Stimulated activated CD8-positive, alpha-beta memory T cell treated with anti-CD3 and anti-CD28 coated beads, Interleukin-15, amount 100 ng/mL, for 48 hours (primary cell): ENCODE measurements at places on chromosomes 2 and 18.

DNA sequence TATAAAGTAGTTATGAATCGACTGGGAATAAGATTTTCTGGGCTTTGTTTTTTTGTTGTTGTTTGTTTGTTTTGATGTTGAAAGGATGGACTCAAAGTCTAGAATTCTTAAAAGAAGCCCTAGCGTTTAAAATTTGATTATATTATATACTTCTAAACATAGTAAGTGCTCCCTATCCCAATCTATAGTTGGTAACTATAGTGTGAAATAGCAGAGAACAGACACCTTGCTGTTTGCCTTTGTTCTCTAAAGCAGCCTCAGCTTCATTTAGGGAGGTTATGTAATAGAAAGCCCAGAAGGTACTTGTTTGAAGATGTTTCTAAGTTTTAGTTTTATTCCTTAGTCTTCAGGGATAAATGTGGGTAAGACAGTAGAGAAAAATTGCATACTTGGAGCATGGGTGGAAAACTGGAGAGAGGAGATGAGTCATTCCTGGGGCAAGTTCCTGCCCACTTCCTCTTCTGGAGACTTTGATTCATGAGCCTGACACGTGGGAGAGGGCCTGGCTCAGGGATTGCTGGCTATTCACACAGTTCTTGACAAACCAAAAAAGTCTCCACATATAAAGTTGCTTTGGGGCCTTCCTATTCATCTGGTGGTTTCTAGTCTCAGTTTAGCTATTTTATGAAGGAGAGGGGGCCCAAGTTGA is 131.9 kb downstream of the MYO1B start:
- DNase-seq: no peak

DNA sequence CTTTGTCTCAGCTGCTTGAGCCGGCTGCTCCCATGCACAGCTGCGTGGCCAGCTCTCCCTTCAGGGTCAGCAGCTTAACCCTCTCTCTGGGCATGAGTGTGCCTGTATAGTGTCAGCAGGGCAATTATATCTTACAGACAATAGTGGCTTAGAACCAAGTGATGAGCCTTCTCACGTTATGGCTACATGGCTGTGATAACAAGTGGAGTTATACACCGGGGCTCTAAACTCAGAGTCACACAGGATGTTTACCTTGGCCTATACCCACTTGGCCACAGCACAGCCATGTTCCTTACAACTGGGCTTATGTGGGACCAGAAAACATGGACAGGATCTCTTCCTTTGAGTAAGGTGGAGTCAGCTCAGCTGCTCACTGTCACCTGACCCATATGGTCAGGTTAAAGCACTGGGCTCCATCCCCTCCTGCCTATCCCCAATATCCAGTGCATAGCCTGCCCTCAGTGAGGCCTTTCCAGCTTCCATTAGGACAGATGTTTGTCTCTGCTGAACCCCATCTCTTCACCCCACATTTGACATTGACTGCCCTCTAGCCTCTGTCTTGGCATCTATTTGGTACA is 294.2 kb upstream of the NCKAP5 start:
- no peak for DNase-seq

DNA sequence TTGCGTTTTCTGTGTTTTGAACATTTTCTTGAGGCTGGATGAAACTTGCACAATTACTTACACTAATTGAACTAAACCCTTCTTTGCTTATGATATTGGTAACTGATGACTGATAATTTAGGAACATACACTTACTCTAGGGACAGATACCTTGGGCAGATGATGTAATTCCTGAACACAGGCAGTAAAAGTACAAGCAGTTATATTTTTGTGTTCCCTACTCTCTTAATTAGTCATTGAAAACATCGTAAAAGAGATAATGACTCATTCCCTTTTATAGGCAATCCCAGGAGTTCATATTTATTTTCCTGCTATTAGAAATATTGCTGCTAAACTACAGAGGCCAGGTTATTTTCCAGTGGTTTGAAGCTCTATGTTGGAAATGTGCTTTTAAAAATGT is 46.4 kb downstream of the CCDC85A start:
- DNase-seq: no peak

DNA sequence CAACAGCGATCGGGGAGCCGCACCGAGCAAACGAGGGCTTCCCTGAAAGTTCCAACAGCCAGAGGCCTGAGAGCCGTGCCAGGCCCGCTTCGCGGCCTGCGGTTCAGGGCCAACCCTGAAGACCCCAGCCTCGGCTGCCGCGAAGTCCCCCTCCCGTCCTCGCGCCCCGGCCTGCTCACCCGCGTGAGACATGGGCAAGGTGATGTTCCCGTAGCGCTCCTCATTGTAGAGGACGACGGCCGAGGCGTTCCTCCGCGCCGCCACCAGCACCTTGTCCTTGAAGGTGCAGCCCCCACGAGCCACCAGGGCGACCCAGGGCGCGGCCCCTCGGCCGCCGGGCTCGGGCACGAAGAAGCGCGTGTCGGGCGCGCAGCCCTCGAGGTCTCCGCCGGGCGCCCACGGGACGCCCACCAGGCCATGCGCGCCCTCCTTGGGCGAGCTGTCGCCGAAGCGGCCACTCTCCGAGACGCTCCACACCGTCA is 510 bp downstream of the RNF149 start:
- DNase-seq: no peak

GRCh38 chr2:41965909-41966295 is 81.9 kb upstream of the PKDCC start:
- DNase-seq: no peak

GRCh38 chr2:241315879-241316631 is at the start of gene SEPTIN2:
TSS of gene SEPTIN2 (plus strand) at chr2:241315925. CDS start at chr2:241324233, 8,308 bp downstream.
- DNase-seq: peak; percentile 63

DNA sequence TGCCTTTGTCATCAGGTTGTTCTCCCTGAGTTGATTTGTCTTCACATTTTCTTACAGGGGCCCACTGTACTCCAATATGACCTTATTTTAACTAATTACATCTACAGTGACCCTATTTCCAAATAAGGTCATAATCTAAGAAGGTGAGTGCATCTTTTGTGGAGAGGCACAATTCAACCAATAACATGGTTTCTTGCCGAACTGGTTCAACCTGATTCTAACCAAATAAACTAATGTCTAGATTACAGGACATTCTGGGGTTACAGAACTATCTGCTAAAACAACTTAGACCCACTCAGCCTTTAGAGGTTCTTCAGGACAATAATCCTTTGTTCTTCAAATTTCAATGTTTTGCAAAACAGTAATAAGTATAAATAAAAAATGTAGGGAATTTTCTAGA is 496.5 kb upstream of the SOX11 start:
- DNase-seq: no peak
